Pulmonary artery endothelial cell (primary cell): ENCODE measurements at places on chromosomes 1 and 21. TPM values are rescaled to one million over a fixed set of nuclear protein-coding genes. Genes with fewer than 3 reads are reported as not detected.

The SPRR1B gene
- not detected in 2 replicates for total RNA-seq

The PM20D1 gene
- total RNA-seq, result 0.04 TPM in 1 of 2 replicates, not detected in the other

The DDR2 gene
- total RNA-seq, result 41.5 and 48.1 TPM in 2 replicates

The C1QB gene
- not detected in 2 replicates for total RNA-seq

The KIF21B gene
- 2.2 and 2.9 TPM in 2 replicates for total RNA-seq

The LCE1A gene
- total RNA-seq, result not detected in 2 replicates

The NBPF14 gene
- 15.4 and 17.0 TPM in 2 replicates for total RNA-seq

The TMCO4 gene
- total RNA-seq, result 7.3 and 12.5 TPM in 2 replicates

The CLCC1 gene
- total RNA-seq, result 27.4 and 31.1 TPM in 2 replicates

The VAV3 gene
- total RNA-seq, result 1.1 TPM in 2 replicates

The PRELP gene
- not detected in 2 replicates for total RNA-seq

The MIXL1 gene
- 0.11 TPM in 1 of 2 replicates, not detected in the other for total RNA-seq

The PDPN gene
- total RNA-seq, result not detected in 2 replicates

The CELA2A gene
- not detected in 2 replicates for total RNA-seq

The DEPDC1 gene
- 15.7 and 49.6 TPM in 2 replicates for total RNA-seq

The NOS1AP gene
- 0.53 and 1.6 TPM in 2 replicates for total RNA-seq

The UMODL1 gene
- not detected in 2 replicates for total RNA-seq

The CFHR3 gene
- not detected in 2 replicates for total RNA-seq

The HEYL gene
- not detected in 2 replicates for total RNA-seq

The POU3F1 gene
- total RNA-seq, result not detected in 2 replicates

The RNF186 gene
- total RNA-seq, result not detected in 2 replicates

The SPRR2B gene
- total RNA-seq, result not detected in 2 replicates

The RIMS3 gene
- 0.20 and 0.21 TPM in 2 replicates for total RNA-seq

The SYT14 gene
- total RNA-seq, result 0.14 and 0.20 TPM in 2 replicates

The DMBX1 gene
- not detected in 2 replicates for total RNA-seq
